ENCODE measurements at places on chromosomes 5 and 9. TPM values are rescaled to one million over a fixed set of nuclear protein-coding genes. Genes with fewer than 3 reads are reported as not detected.
A peak's percentile ranks its signal among the peaks of the same experiment; 100 is the strongest.

UBAP1 gene
- 21.7 TPM for total RNA-seq

PTCH1 gene
- total RNA-seq = 24.5 TPM

PCDHGA10 gene
- 4.7 TPM for total RNA-seq

PCDHGA6 gene
- total RNA-seq = 0.77 TPM

NUTM2G gene
- not detected for total RNA-seq

FIBCD1 gene
- 1.8 TPM for total RNA-seq

GABRA6 gene
- total RNA-seq = not detected

- no peak for DNase-seq
Observed at GRCh38 chr9:99437145-99437544, 215.1 kb downstream of the SEC61B start.

- no peak for DNase-seq
Observed at GRCh38 chr9:112013266-112013665, 116.7 kb downstream of the UGCG start.

DNA sequence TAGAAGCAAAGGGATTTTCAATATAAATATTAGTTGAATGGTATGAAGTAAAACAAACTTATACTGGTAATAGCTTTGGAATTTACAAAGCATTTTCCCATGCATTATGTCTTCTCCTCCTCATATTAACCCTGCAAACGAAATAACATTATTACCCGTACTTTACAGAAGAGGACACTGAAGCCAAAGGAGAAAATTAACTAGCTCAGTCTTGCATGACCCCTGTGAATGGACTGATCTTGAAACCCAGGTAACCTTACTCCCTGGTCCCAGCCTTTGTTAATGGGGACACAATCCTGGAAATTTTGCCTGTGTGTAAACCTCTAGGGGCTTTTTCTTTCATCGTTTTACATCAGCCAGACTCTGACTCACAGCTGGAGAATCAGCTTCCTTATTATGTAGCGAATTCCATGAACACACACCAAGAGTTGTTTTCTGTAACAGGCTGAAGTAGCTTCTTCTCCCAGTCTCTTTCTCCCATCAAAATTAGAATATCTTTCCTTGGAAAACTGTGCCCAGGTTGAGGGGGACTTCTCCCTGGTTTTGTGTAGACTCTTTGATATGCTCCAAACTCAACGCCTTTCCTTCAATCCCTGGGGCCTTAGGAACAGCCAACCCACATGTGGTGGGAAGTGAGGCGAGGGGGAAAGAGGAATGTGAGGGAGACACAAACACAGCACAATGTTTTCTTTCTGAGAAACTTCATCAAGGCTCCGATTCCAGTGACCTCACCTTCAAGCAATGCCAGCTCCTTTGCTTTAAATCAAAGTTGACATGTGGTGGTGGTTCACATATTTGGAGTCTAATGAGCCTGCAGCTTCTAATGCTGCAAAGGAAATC lies 480.9 kb upstream of the PAPPA start:
- DNase-seq = no peak

- DNase-seq = no peak
Observed at GRCh38 chr5:761854-762710, 22.4 kb downstream of the ZDHHC11B start.

- no peak for DNase-seq
Observed at GRCh38 chr5:104913841-104914281, 1351.3 kb upstream of the NUDT12 start.

DNA sequence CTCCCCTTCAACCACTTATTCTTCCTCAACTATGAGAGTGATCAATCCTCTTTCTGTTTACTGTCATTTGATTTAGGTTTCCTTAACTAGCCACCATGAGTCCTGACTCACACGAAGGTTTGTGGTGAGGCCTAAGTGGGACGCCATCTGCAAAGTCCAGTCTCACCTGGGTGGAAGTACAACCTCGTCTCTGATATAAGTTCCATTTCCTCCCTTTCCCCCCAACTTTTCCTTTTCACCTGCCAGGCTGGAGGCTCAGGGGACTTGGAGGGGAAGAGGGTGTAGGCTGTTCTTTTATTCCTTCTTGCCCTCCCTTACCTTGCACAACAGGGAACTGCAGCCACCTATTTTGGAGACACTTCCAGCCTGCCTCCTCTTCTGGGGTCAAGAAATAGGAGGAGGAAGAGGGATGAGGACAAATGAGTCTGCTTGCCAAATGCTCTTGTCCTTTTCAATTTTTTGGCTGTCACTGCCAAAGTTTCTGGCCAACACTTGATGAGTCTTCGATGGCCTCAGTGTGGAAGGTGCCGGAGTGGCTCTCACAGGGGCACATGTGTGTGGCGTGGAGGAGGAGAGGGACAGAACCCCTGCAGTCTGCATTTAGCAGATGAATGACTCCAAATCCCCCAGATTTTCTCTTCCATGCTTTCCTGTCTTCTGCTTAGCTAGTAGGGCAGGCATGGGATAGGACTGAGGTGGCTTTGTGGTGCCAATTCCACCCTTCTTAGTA lies 249.6 kb downstream of the NSG2 start:
- DNase-seq = no peak

DNA sequence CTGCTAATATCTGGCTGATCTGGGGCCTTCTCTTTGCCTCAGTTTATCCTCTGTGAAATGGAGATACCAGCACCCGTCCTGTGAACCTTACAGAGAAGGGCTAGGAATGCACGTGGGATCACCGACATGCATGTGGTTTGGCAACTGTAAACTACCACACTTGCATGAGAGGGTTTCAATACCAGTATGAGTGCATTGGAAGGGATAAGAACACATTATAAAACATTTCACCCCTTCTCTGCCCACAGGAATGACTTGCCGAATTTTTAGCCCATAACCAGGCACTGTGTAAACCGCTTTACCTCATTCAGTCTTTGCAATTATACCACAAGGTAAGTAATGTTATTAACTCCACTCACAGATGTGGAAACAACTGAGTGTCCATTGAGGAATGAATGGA lies 8.9 kb upstream of the RAB14 start:
- no peak for DNase-seq

DNA sequence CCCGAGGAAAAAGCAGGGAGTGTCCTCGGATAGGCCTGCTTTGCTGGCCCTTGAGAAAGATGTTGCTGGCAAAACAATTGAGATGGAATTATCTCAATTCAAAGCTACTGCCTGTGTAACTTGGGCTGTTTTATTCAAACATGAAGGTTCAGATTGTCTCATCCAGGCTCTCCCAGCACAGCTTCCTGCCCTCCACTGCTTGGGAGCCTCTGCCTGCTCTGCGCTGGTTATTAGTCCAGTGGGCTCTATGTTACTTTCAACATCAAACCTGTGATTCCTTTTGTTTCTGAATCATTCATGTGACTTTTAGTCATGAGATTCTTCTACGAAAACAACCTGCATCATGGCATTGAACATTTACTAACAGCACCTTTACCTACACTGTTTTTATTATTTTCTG lies 123.2 kb downstream of the SNCAIP start:
- no peak for DNase-seq

- no peak for DNase-seq
Observed at GRCh38 chr5:171480239-171480638, 60.8 kb downstream of the FGF18 start.

DNA sequence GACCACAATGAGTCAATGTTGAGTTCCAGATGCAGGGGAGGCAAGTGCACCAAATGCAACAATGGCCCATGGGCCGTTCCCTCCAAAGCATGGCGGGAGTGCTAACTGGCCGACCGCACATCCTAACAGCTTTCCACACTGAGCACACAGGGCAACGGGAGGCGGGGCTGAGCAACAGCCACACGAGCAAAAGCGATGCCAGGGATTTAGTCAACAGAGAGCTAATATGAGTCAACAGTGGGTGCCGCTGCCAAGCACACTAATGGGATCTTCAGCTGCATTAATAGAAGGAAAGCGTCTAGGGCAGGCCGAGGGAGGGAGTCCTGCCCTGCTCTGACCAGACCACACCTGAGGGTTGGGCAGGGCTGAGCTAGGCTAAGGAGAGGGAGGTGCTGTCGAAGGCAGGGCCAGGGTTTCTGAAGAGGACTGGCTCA lies 4.6 kb downstream of the EPB41L4B start:
- peak; percentile 14 for DNase-seq

DNA sequence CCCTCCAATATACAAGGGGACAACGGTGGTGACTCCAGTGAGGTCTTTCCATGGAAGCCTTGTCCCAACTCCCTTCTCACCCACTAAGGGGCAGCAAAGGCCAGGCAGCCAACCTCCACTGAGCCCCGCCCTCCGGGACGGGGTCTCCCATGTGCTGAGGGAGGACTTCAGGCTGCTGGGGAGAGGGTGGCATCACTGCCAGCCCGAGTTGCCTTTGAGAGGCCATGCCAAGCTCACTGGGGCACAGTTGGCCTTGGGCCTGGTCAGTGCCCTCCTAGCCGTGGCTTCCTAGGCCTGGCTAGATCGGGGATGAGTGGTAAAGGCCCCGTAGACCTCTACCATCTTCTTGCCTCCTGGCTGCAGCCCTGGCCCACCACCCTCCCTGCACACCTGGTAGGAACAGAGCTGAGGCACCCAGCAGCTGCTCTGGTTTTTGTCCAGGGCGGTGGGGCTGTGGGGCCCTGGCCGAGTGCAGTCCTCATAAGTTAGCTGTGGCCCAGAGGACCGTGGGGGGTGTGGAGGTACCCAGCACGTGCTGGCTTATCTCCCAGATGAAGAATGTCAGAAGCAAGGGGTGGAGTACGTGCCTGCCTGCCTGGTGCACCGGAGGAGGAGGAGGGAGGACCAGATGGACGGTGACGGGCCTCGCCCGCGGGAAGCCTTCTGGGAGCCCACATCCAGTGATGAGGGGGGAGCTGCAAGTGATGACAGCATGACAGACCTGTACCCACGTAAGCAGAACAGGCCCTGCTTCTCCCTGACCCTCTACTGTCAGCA lies 3.2 kb downstream of the SURF2 start:
- DNase-seq = peak; percentile 66

DNA sequence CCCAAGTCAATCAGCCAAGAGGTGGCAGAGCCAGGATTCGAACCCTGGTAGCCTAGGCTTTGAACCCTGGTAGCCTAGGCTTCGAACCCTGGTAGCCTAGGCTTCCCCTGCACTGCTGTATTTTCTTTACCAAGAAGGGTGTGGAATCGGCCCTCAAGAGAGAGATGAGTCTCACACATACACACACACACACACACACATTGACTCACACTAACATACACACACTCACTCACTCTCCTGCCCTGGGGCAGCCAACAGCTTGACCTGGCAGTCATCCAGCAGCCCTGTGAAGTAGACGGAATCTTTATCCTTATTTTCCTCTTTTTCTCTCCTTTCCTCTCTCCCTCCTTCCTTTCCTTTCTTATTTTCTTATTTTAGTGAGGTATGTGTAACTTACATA lies 55.4 kb upstream of the RPL26L1 start:
- no peak for DNase-seq

DNA sequence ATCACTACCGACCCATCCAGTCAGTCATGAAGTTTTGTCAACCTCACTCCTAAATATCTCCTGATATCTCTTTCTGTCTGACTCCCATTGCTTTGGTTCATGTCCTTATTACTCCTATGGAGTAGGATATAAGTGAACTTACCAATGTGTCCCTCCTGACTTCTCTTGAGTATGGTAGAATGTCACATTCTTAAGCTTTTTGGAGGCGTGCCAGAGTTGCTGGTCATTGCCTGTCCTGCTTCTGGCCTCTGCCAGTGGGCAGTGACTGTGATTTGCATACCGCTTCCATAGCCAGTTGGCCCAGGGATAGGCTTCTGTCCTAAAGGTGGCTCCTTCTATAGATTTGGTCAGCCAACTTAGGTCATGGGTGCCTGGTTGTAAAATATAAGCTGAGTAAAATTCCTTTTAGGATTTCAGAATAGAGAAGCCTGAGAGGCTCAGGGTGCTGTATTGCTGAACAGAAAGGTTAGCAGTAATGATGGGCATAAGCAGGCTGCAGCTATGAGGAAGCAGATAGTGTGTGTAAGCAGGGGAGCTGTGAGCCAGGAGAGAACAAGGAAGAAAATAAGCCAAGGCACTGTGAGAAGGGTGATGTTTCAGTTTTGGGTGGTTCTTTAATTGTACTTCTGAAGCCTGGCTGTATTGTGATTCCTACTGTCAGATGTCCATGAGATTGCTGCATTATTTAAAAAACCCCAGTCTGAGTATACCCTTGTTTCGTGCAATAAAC lies 16.1 kb upstream of the MARCHF3 start:
- no peak for DNase-seq

- DNase-seq = no peak
Observed at GRCh38 chr5:139019880-139020279, 144.7 kb upstream of the LRRTM2 start.

DNA sequence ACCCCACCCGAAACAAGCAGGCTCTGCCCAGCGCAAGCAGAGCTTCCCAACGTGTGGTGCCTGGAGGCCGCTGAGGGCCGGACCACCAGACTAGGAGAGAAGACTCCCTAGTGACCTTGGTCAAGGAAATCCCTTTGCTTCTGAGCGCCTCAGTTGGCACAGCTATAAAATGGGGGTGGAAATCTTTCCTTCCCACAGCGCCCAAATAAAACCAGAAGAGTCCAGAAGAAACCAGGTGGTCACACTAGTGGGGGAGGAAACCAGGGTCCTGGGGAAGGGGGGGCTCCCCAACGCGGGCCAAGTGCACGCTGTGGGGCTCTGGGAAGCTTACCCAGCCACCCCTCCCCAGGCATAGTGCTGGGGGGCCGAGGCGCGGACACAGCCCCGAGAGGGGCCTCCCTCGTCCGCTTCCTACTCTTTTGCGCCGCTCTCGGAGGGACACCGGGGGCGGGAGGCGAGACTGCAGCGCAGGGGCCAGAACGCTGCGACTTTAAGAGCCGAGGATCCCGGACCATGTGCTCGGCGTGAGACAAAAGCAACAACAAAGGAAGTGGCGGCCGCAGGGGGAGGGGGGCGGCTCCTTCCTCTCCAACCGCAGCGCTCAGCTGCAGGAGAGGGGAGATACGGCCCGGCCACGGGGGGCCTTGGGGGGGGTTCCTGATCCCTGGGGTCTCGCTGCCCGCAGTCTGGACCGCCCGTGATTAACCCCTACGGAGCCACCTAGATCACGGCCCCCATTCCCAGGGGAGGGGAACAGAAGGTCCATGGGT lies 885 bp downstream of the RNF44 start:
- peak; percentile 93 for DNase-seq

DNA sequence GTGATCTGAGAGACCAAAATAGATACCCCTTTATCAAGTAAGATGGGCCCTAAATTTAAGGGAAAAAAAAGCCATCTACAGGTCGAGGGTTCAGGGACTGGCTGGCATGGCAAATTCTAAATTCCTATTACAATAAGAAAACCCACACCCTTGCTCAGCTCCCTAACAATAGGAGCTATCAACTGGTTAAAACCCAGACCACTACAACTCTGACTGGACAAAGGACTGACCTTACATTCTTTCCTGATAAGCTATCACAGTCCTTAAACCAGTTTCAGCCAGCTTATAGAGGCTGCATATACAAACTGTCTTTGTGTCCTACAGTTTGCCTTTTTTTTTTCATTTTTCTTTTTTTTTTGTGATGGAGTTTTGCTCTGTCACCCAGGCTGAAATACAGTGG lies 803.6 kb downstream of the NR2F1-AS1 start:
- peak; percentile 47 for DNase-seq

All from neural progenitor cell (in vitro differentiated cells).